ENCODE measurements at places on chromosomes 13 and 19.

DNA sequence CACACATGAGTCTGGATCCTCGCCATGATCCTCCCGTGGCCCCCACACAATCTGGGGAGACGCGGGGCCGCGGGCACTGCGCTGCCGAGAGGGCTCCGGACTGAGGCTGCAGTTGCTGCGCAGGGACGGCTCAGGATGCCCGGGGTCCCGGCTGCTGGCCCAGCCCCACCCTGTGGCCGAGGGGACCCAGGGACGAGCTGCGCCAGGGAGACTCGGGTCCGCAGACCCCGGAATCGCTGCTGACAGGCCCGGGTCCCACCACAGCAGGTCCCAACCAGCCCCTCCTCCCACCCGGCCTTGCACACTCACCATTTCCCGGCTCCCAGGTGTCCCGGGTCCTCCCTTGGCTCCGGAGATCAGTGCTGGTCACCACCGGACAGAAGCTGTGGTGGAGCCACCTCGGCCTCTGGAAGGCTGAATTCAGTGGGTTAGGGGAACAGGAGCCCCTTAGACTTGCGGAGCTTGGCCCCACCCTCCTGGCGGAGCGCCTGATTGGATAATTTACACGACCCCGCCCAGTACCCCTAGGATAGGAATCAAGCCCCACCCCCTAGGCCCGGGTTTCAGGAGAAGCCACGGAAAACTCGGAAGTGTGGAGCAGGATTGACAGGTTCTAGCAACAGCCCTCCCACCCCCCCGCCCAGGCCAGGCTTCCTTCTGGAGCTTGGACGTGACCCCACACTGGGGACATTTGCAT is 57.4 kb downstream of the ZNF44 start:
- no peak for DNase-seq

GRCh38 chr19:38063928-38064327 is 156.9 kb downstream of the SIPA1L3 start:
- no peak for DNase-seq

DNA sequence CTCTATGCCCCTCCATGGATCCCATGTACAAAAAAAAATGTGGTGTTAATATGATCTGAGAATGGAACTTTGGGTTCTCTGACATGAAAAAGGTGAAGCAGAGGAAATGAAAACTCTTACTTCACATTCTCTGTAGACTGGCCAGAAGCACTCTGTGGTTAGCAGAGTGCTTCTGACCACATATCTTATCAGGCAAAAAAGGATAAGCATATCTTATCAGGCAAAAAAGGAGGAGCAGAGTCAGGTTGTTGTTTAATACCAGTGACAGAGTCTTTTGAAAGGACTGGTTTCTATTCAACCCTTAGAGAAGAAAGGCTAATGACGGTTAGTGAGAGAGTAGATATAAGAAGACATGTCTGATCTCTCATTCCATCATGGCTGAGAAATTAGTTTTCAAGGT is 1404.8 kb downstream of the SLITRK1 start:
- DNase-seq: no peak

GRCh38 chr13:102090532-102090931 is 311.3 kb downstream of the FGF14 start:
- no peak for DNase-seq

DNA sequence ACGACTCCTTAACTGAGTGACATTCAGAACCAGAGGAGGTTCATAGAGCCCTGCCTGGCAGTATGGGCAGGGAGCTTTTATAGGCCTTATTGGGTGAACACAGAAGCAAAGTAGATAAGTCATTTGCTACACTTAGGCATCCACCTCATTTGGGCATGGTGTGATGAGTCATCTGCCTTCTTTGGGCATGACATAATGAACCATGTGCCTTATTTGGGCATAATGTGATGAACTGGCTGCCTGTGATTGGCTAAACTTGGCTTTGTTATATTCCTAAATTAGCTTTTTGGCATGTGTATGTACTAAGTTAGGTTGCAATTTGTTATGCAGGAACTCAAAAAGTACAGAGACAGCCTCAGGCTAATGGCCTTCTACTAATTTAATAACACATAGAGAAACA is 2210.2 kb upstream of the PCDH20 start:
- no peak for DNase-seq

DNA sequence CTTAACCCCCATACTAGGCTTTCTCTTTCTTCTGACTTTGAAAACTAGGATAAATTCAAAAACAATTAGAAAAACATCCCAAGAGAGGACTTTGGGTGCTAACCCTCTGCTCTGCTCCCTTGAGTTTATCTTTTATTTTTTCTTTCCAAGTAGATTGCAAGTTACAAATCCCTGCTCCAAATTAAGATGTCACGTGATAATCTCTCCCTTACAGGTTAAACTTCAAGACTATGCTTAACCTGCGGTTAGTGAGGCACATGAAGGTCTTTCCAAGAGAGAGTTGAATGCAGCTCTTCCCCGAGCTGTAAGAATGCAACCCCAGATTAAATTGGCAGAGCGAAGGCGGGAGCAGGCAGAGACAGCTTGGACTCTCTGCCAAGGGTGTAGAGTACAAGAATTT is 12.2 kb upstream of the ZNF507 start:
- no peak for DNase-seq

Measured in cortex of kidney (tissue), 1 donor.